ENCODE measurements at places on chromosomes 3 and 15.

DNA sequence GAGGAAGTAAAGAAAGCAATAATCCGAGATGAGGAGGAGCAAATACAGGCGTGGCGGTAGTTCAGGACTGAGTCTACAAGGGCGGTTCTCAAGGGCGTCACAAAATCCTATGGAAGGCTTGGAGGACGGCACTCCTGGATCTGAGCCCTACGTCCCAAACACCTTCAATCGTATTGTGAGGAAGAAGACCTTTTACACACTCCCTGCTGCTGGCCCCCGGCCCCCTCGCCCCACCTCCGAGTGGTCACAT, 747 bp downstream of the PLD1 start:
- DNase-seq = no peak

DNA sequence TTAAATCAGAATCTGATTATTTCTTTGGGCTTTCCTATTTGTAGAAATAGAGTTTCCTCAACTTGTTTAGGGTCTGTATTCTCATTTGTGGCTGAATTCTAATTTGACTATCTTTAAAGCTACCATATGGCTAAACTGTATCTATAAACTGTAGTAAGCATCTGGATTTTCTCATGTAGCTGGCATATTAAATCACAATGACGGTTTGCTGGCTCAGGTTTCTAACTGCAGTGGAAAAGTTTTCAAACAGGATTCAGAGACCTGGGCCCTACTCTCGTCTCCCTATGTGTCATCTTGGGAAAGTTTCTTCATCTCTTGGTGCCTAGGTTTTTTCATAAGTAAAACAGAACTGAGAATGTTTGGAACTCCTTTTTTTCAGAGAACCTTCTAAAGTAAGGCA, 68.3 kb downstream of the GALK2 start:
- no peak for DNase-seq

- peak; percentile 79 for DNase-seq
Measured at GRCh38 chr15:67064607-67065530, 533 bp upstream of the SMAD3 start.

GRCh38 chr3:44825264-44825925, 36.3 kb upstream of the TMEM42 start:
- no peak for DNase-seq

GRCh38 chr15:70788114-70789049, 25.0 kb upstream of the UACA start:
- no peak for DNase-seq

DNA sequence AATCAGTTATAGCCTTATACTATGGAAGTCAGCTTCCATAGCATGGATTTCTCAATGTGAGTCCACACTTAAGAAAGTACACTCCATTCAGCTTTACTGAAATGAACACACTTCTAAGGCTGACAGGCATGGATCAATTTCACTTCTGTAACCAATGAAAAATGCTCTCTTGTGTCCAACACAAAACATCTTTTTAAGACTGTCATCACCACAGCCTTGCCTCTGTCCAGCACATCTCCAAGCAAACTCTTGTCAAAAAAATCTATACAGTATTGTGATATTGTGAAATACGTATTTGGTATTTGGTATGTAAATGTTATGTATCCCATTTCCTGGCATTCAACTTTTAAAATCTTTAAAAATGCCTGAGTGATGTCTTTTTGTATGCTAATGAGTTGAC, 208.7 kb downstream of the RAP2B start:
- DNase-seq = no peak

GRCh38 chr3:44842376-44842775, 19.3 kb upstream of the TMEM42 start:
- DNase-seq = no peak

GRCh38 chr3:43015572-43015971, 36.5 kb downstream of the GASK1A start:
- no peak for DNase-seq

DNA sequence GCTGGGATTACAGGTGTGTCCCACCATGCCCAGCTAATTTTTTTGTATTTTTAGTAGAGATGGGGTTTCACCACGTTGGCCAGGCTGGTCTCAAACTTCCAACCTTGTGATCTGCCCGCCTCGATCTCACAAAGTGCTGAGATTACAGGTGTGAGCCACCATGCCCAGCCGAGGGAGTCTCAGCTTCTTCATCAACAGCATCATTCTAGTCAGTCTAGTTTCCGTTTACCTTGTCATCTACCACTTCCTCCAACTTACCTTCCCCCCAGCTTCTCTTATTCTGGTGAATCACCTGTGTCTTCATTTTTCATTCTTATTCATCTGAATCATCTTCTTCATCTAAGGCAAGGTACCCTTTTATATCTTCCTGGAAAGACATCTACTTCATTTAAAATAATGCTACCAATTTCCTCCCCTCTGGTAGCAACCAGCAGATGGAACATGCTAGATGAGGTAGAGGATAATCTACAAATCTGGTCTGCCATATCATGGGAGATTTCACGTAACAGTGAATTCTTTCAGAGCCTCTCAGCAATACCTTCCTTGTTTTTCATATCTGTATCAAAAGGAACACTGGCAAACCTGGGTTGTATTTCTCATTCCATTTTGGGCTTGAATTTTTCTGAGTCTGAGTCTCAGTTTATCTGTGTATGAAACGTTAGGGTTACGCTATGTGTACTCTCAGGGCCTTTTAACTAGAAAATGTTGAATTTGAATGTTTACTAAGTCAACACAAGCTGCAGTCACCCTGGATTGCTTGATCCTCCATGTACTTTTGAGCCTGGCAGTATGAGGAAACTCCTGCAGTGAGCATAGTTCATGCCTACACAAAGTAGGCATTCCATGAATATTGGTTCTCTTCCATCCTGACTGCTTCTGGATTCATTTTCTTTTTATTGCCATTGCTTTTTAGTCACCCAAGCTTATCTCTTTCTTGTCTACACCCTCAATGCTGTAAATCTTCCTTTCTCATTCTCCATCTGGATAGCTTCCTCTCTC, 16.8 kb downstream of the LPP start:
- no peak for DNase-seq

- no peak for DNase-seq
Measured at GRCh38 chr3:124207873-124208485, 216.1 kb upstream of the ROPN1 start.

DNA sequence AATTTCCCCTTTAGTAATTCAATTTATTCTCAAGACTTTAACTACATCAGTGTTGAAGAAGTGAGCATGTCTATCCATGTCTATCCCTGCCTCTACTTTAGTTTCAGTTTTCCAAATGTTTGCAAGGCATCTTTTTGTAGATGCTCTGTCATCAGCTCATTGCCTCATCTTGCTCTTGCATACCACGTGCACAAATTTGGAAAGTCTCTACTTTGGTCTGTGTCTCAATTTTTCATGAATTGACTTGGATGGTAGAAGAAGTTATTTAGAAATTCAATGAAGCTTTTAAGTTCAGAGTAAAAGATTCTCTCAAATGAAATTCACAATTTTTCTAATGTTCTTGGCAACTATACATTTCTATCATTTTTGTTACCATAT, 55.3 kb downstream of the CLDN1 start:
- no peak for DNase-seq

DNA sequence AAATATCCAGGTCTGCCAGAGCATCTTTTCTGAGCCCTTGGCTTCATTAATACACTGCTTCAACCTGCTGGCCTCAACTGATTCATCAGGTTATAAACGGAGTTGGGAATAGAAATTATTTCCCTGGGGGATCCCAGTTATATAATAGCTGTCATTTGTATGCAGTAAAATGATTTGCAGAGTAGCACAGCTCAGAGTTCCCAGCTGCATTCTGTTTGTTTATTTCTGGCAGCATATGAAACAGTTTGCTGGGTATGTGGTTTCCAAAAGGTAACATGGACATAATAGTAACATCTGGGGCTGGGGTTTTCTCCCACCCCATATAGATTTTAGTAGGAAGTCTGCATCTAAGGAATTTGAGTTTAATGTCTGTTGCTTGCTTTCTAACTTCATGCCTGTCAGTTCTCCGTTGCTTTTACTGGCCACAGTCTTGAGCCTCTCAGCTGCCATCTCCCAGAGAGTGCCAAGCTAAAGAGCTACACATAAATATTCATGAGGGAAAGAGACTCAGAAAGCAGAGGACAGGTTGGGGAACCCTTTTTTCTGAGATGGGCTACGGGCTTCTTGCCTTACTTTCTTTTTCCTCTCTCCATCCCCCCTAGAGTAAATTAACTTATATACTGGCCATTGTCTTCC, 124.6 kb downstream of the TMEM108 start:
- DNase-seq = no peak

GRCh38 chr3:126538316-126538715, 14.4 kb downstream of the CHST13 start:
- DNase-seq = peak; percentile 58

GRCh38 chr15:100712226-100712625, 109.8 kb downstream of the ASB7 start:
- DNase-seq = no peak

DNA sequence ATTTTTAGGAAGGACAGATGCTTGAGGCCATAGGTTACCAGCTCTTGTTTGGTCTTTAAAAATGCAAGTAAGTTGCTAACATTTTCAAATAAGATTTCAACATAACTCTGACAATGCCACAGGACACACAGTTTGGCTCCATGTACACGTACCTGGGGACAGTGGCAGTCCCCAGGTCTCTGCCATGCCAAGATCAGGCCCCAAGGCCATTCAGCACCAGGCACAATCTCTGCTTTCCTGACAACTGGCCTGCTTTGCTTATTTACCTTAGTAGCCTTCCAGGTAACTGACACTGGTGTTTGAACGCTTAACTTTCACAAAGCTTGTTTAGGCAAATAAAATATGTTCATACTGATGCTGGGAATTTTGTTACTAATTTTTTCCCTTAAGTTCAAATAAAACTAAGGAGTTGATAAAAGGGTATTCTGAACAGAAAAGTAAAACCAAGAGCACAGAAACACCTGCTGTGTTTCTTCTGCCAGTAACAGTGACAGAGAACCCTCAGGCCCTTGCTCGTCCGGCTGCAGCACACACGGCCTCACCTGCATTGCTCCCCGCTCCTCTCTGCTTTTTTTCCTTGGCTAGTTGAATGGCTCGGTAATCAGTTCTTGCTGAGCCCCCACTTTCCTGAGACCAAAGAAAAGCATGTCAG, 16.5 kb downstream of the ZXDC start:
- DNase-seq = no peak

- no peak for DNase-seq
Measured at GRCh38 chr3:151468284-151468917, 7.5 kb upstream of the IGSF10 start.

Measured in type B pancreatic cell (in vitro differentiated cells).